ENCODE measurements at places on chromosomes 2 and 18.

- DNase-seq: no peak
Measured at GRCh38 chr18:9734189-9734588, 26.1 kb downstream of the RAB31 start.

GRCh38 chr18:75554176-75554575, 126.7 kb upstream of the SMIM21 start:
- DNase-seq: no peak

DNA sequence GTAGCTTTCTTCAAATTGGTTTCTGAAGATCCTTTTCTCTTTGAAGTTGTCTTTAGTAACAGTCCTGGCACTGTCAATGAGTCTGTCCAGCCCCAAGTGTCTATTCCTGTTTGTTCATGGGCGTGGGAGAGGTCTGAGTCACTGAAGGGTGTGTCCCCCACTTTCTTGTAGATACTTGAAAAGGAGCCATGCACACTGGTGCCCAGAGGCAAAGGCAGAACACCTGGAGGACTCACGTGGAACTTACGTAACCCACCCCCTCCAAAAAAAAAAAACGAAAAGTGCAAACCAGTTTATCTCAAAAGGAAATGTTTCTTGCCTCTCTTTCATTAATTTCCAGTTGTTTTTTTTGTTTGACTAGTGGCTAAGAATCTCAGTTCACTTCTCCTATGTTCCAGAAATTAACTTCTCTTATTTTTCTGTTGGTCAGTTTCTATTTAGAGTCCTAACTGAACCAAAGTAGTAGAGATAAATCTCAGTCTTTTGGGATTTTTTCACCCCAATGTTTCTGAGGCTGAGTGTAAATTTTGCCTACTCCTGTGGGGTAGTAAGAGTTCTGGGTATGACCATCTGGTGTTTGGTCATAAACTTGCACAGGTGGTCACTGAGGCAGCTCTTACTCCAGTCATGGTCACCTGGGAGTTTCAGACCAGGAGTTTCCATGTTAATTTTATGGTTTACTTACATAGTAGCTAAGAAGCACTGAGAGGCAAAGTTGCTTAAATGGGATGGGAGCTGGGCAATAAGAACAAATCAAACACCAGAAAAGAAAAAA, 54.9 kb downstream of the DSC3 start:
- DNase-seq: no peak

DNA sequence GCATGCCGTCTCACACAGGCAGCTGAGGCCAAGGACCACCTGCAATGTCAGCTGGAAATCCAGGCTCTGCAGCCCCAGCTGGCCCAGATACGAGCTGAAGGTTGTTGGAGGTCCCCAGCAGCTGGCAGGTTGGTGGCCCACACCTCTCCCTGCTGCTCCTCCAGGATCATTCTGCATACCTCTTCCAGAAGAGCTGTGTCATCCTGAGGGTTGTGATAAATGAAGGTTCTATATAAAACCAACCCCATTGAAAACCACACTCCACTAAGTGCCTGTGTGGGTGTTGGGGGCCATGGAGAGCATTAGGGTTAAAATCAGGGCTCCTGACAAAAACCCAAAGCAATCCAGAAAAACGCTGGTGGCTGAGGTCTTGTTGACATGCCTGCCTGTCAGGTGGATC, 50.4 kb downstream of the C1QL2 start:
- DNase-seq: no peak

DNA sequence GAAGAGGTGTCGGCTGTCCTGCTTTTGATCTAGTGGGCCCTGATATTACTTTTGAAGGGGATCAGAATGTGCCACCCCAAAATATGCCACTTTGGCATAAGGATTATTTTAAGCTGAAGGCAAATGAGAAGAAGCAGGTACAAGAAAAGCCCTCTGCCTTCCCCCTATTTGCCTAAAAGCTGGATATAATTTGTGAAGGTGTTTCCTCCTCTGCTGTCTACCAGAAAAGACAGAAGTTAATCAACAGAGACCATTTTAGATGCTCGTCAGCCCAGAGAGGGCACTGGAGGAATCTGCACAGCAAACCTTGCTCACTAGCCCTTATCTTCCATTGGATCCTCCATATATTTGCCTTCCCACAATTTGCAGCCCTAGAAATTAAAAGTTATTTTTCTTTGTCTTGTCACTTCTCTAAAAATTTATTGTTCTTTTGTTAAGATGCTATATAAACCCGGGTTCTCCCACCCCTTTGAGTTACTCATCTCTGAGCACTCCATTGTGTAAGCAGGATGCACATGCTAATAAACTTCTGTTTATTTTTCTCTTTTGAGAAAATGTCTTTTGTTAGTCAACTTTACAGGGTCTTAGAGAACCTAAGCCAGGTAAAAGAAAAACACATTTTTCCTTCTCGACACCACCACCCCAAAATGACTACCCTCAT, 163.2 kb upstream of the SLC1A4 start:
- DNase-seq: no peak

- DNase-seq: no peak
Measured at GRCh38 chr2:68429311-68429826, 37.7 kb downstream of the FBXO48 start.

- no peak for DNase-seq
Measured at GRCh38 chr2:217837530-217837929, 165.3 kb downstream of the TNS1 start.

GRCh38 chr2:34316788-34317187, 717.7 kb upstream of the FAM98A start:
- no peak for DNase-seq
